Stimulated activated naive CD4-positive, alpha-beta T cell treated with Interleukin-2 at 50 U/mL for 16 hours (primary cell): ENCODE measurements at places on chromosomes 16 and 17.
A peak's percentile ranks its signal among the peaks of the same experiment; 100 is the strongest.

- no peak for DNase-seq
Observed at GRCh38 chr17:80969030-80969673, 22.5 kb upstream of the CHMP6 start.

DNA sequence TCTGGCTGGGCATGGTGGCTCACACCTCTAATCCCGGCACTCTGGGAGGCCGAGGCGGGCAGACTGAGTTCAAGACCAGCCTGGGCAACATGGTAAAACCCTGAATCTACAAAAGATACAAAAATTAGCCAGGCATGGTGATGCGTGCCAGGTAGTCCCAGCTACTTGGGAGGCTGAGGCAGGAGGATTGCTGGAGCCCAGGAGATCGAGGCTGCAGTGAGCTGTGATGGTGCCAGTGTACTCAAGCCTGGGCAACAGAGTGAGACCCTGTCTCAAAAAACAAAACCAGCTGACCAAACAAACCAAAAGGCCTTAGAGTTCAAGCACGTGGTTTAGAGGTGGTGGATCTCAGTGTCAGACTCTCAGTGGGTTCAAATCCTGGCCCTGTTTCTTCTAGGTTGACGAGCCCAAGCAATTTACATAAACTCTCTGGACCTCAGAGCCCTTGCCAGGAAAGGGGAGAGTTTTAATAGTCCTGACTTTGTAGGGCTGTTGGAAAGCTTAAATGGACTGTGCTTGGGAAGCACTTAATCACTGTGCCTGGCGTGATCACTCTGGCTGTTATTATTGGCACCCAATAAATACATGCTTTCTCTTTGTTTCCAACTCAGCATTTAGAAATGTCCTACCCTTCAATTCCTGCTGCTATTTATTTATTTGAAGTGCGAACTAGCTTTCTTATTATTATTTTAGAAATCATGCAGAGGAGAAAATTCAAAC is 44.7 kb downstream of the ABCC1 start:
- no peak for DNase-seq

- DNase-seq = no peak
Observed at GRCh38 chr17:65601881-65602280, 40.4 kb upstream of the AXIN2 start.

- DNase-seq = no peak
Observed at GRCh38 chr16:62889097-62889496, 852.9 kb upstream of the CDH8 start.

GRCh38 chr17:2510559-2510958 is 1.1 kb downstream of the METTL16 start:
- DNase-seq = no peak

GRCh38 chr17:31286587-31286986 is 10.5 kb downstream of the OMG start:
- DNase-seq = no peak

DNA sequence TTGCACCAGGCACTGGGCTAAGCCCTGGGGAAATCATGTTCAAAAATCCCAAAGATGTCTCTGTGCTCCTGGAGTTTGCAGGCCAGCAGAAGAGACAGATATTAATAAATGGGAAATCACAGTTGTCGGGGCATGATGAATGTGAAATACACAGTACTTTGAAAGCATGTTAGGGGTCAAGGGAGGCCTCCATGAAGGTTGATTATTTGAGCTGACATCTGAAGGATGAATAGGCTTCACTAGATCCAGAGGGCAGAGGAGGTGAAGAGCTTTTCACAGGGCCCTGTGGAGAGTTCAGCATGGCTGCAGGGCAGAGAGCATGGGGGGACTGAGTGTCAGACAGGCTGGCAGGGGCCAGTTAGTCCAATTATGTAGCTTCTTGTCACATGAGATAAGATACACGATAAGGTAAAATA is 2.6 kb downstream of the ANKRD40CL start:
- no peak for DNase-seq

DNA sequence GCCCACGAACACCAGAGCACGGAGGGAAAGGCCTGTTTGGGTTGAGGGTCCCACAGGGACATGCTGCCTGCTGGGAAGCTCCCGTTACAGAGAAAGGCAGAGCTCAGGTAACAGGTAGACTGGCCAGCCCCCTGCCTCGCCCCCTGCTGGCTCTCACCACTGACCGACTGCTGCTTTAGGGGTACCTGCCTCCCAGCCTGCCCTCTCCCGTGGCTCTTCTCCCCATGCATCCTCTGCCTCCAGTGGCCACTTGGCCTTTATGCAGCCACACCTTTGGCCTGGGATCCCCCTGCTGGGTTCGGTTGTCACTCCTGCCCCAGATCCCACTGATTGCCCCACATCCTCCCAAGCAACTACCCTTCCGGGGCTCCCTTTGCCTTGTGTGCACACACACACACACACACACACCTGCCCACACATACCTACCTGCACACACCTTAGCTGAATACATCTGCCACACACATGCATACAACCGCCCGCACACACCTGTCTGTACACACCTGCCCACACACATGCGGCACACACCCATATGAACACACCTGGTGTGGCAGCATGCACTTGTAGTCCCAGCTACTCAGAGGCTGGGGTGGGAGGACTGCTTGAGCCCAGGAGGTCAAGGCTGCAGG is 7.1 kb downstream of the MCRIP1 start:
- no peak for DNase-seq

- DNase-seq = no peak
Observed at GRCh38 chr16:47873434-47873833, 282.4 kb downstream of the ABCC12 start.

DNA sequence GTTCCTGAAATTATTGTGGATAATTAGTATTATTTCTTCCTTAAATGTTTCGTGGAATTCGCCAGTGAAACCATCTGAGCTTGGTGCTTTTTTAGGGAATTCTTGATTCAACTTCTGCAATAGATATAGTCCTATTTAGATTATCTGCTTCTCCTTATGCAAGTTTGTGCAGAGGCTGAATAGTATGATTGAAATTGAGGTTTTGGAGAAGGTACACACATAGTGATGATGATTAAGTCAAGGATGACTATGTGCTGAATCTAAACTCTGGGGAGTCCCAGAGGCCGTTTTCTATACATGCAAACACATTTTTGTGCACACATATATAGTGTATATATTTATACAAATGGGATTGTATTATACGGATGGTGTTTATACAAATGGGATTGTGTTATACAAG is 5.2 kb upstream of the MYH4 start:
- DNase-seq = no peak

DNA sequence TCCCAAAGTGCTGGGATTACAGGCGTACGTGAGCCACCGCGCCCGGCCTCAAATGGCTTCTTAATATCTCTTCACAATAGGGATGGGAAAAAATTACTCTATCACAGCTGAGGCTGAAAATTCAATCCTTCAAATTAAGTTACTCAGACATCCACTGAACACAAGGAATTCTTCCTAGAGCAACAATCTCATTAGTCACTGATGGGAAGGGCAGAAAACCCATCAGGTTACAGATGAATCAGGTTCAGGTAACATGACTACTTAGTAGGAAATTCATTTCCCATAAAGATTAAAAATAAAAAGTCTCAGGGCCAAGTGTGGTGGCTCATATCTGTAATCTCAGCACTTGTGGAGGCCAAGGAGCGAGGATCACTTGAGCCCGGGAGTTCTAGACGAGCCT is 42.5 kb upstream of the ABR start:
- DNase-seq = no peak

GRCh38 chr16:86668136-86668910 is 90.0 kb downstream of the FOXL1 start:
- DNase-seq = no peak

DNA sequence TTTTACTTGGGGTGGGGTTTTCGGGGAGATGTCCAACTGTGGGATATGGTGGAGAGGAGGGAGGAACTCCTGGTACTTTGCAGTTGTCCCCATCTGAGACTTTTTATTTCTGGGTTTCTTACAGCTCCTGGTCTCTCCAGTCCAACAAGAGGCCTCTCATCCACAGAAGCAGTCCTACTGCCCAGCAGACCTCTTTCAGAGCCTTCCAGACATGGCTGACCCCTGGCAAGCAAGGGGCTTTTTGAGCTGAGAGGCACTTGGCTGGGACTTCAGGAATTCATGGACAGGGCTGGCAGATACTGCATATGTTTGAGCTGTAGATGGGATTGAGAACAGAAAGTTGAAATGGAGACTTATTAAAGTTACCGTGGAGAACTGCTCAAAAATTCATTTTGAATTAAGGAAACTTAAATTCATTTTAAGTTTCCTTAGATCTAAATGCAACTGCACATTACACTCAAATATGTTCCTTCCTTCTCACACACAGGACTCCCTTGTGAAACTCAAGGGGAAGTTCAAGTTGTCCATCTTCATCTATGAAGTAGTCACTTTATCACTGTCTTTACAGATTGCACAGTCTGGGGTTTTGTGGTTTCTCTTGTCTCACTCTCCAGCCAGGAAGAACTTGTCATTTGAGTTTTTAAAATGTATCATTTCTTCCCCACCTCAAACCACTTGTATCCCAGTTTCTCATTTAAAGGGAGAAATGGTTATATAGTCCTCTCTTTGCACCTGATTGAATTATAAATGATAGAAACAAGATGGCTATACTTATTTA is 1.1 kb downstream of the LASP1NB start:
- DNase-seq = no peak

GRCh38 chr16:51154271-51155171 is 3.5 kb upstream of the SALL1 start:
- no peak for DNase-seq

- DNase-seq = peak; percentile 21
Observed at GRCh38 chr16:11356573-11357331, 11.5 kb downstream of the RMI2 start.

GRCh38 chr16:8855051-8855786 is 13.6 kb downstream of the CARHSP1 start:
- no peak for DNase-seq

GRCh38 chr16:57893559-57894389 is 77.2 kb downstream of the CNGB1 start:
- DNase-seq = no peak

DNA sequence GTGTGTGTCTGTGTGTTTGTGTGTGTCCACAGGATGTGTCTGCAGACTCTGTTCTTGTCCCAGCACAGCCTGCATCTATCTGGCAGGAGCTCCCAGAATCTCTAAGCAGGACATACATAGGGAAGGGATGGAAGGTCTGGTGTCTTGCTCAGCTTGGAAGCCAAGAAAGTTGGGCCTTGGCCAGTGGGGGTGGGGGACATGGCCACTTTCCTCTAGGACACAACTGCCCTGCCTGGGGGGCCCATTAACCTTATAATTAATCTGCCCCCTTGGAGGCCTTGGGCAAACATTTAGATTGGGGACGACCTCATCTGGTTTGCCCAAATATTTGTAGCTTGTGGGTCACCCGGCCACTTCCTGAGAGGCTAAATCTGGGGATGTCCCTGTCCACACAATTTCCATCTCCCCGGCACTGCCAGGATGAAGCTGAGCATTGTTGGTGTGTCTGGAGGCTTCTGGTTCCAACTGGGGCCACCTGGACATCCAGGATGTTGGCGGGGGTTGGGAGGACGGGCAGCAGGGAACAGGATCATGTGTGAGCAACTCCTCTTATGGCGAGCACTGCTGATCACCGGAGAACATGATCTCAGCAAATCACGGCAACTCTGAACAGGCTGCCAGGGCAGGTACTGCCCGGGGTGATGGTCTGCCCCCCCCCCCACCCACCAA is 17.2 kb upstream of the FOXF1 start:
- DNase-seq = no peak

GRCh38 chr17:63344383-63344782 is 101.7 kb downstream of the CYB561 start:
- no peak for DNase-seq

DNA sequence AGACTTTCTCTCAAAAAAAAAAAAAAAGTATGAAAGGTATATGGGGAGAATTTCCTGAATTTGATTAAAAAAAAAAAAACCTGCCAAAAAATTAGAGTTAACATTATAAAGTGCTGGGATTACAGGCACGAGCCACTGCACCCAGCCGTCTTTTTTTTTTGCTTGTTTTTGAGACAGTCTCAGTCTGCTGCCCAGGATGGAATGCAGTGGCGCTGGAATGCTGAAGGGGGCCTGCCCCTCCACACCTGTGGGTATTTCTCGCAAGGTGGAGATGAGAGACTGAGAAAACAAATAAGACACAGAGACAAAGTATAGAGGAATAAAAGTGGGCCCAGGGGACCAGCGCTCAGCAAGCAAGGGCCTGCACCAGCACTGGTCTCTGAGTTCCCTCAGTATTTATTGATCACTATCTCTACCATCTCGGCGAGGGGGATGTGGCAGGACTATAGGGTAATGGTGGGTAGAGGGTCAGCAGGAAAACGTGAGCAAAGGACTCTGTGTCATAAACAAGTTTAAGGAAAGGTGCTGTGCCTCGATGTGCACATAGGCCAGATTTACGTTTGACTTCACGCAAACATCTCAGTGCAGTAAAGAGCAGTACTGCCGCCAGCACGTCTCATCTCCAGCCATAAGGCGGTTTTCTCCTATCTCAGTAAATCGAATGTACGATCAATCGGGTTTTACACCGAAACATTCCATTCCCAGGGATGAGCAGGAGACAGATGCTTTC is 117.2 kb downstream of the GOSR1 start:
- no peak for DNase-seq

DNA sequence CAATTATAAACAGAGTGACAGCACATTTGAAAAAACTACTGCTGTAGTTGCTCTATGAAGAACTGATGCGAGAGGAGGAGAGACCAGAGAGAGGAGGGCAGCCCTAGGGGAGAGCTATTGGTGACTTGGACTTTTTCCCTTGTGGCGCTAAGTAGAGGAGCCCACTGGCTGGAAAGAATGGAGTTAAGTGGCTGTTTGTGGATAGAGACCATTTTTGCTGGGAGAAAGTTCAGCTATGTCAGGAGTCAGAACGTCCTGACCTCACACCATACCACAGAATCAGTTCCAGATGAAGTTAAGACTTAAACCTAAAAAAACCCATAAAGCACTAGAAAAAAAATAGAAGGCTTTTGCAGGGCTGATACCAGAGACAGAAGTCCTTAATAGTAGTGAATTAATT is 2.0 kb downstream of the POLR2A start:
- no peak for DNase-seq

DNA sequence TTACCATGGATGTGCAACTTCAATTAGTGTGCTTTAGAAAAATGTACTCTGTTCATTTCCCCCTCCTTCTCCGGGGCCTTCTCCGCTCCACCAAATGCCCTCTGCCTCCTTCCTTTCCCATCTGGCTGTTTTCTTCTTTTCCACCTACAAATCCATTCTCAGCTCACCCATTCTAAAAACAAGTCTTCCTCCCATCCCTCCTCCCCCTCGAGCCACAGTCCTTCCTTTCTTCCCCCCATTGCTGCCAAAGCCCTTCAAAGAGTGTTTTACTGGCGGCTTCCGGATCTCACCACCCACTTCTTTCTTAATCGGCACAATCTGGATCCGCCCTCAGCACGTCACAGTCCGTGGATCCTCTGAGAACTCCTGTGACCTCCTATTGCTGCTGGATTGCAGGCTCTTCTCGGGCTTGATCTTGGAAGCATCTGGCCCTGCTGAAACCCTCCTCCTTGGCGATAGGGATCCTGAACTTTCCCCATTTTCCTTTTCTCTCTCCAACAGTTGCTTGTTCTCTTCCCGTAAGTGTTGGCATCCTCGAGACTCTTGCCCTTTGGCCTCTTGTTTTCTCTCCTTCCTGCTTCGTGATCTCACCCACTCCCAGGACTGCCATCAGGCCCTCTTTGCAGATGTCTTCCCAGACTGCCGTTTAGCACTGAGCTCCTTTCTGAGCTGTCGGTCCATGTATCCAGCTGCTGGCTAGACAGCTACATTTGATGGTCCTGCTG is 36.0 kb upstream of the FBXO47 start:
- no peak for DNase-seq

- no peak for DNase-seq
Observed at GRCh38 chr17:488993-489757, 136.6 kb upstream of the RPH3AL start.
